ENCODE measurements at places on chromosomes 6 and 20. TPM values are rescaled to one million over a fixed set of nuclear protein-coding genes. Genes with fewer than 3 reads are reported as not detected.

The MCCD1 gene
- not detected for total RNA-seq

The SMOC2 gene
- total RNA-seq, result not detected

The HSPA1B gene
- total RNA-seq, result 171 TPM

The TEAD3 gene
- total RNA-seq, result 2.4 TPM

GRCh38 chr6:63447134-63447533 is 125.1 kb upstream of the LOC128125822 start:
- no peak for DNase-seq

The LGSN gene
- not detected for total RNA-seq

- no peak for DNase-seq
These were observed 401.2 kb upstream of the MANEA start for GRCh38 chr6:95175927-95176675.

GRCh38 chr6:44049989-44050871 is 77.0 kb downstream of the MRPL14 start:
- DNase-seq, result no peak

The TAP1 gene
- total RNA-seq, result 234 TPM

The SRSF12 gene
- total RNA-seq, result 0.48 TPM

GRCh38 chr6:142940487-142940886 is 4.5 kb downstream of the HIVEP2 start:
- DNase-seq, result no peak

DNA sequence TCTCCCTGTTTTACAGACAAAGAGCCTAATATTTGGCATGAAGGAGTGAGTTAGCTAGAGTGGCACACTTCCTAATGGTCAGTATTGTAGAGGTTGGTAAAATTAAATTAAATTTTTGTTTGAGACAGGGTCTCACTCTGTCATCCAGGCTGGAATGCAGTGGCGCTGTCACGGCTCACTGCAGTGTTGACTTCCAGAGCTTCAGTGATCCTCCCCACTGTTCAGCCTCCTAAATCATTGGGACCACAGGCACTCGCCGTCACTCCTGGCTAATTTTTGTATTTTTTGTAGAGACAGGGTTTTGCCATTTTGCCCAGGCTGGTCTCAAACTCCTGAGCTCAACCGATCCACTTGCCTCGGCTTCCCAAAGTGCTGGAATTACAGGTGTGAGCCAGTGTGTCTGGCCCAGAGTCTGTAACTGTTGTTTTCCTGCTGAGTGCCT is 70.9 kb downstream of the SCAND1 start:
- no peak for DNase-seq

The GABRR1 gene
- total RNA-seq, result not detected

The GCNT2 gene
- 5.0 TPM for total RNA-seq

The BANF2 gene
- total RNA-seq, result not detected

DNA sequence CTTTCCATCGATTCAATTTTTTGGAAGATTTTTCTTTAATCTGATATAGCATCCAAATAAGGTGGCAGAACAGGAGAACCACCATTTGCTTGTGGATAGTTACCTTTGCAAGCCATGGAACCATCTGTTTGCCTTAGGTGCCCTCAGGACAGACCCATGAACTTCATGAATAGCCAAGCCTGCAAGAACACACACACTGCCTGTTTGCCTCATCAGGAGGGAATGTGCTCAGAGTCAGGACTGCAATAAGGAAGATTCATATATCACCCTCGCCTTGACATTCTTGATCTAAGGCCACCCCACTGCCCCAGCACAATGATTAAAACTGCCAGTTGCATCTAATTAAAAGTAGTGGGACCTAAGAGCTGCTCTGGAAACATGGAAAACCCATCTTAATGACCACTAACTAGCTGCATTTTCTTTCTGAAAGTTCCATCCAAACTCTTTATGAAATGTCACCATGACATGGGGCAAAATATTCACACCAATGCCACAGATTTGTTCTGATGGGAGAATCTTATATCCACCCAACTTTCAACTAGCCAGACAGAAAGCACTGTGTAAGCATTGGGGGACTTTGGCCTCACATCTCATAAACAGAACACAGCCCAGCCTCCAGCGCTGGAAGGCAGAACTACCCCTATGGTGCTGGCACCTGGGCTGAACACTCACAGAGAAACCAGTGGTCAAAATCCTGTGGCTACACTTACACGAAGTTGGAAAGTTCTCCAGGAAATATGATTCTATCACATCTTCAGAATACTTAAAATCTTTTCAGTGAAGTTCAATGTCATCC is 48.3 kb downstream of the TBXT start:
- no peak for DNase-seq

GRCh38 chr20:21767739-21768223 is 62.3 kb downstream of the PAX1 start:
- no peak for DNase-seq

The IL20RA gene
- total RNA-seq, result not detected

- no peak for DNase-seq
These were observed 93.3 kb upstream of the SIRPA start for GRCh38 chr20:1801929-1802306.

The GATA5 gene
- total RNA-seq, result not detected

The ADGRF1 gene
- total RNA-seq, result not detected
